Activated CD4-positive, CD25-positive, alpha-beta regulatory T cell treated with anti-CD3 and anti-CD28 coated beads, Interleukin-2, amount 50 U/mL, for 16 hours (primary cell): ENCODE measurements at places on chromosomes 2 and 18.

DNA sequence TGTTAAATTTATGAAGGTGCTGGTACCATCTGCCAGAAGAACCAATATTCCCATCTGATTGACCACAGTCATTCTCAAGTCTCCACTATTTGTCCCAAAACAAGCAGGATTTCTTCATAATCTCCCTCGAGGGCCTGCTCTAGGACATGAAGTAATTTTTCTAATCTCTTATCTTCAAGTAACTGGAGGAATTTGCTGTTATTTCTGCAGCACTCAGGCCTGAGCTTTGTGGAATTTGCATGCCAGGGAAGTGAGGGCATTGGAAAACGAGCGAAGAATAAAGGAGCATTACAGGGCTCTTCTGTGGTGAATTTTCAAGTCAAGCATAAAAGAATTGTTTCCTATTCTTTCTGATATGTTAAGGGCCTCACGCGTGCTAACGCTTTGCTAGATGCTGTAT is 161.2 kb upstream of the EPAS1 start:
- no peak for DNase-seq

DNA sequence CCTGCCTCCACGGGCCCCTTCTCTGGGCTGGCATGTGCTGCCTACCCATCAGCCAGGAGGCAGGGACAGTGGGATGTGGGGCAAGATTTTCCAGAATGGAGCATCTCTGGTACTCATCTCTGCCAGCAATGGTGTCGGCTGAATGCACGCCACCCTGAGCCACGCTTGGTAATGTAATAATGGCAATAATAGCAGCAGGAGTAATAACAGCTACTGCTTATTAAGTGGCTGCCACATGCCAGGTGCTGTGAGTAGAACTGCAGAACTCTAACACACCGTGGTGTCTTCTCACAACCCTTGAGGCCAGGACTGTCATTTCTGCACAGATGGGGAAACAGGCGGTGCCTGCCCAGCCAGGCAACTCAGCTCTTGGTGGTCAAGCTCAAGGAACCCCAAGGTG is 113.6 kb downstream of the CELF4 start:
- DNase-seq: no peak

DNA sequence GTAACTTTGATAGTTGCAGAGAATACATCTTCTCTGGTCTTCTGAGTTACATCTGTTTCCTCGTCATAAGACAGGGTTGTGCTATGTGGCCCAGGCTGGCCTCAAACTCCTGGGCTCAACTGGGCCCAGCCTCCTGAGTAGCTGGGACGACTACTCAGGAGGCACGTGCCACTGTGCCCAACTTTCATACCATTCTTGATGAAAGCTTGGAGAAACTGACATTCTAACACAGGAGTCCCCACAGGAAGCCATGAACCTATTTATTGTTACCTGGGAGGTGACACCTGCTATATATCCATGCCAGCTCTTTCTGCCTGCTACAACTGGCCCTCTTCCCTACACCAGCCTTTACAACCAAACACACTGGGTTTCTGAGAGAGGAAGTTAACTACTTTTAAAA is 19.1 kb downstream of the EIF2AK3 start:
- DNase-seq: no peak

DNA sequence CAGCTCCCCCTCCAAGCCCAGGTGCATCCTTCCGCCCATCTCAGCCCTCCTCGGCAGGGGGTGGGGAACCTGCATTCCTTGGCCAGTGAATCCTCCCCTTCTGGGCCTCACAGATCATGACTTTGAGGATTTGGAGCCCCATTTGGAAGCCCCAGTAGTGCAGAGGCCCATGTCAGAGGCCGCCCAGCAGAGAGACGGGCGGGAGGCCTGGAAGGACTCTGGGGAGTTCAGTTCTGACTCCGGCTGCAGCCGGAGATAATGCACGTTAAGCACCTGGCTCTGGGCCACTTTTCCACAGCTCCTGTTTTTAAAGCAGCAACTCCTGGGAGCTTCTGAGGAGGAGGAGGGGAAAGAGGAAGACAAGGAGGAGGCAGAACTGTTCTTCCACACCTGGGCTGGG is 14.9 kb downstream of the ATOH8 start:
- DNase-seq: no peak

- no peak for DNase-seq
Measured at GRCh38 chr2:160931531-160931930, 228.7 kb upstream of the TANK start.

GRCh38 chr2:233486778-233487552 is 79.6 kb downstream of the USP40 start:
- no peak for DNase-seq

DNA sequence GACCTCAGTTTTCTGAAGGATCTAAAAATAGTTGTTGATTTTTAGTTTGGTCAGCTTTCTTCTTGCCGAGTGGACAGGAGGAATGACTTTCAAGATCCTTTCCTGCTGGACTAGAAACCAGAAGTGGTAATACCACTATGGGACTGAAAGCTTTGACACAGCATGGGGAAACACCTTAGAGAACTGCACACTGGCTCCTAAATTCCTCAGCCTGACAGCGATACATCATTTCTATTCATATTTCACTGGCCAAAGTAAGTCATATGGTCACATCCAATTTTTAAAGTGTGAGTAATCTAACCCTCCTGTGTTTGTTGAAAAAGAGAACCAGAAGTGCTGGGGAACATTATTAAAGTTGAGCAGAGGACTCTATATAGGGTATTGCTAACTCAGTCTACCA is 244.7 kb upstream of the MMADHC start:
- no peak for DNase-seq

DNA sequence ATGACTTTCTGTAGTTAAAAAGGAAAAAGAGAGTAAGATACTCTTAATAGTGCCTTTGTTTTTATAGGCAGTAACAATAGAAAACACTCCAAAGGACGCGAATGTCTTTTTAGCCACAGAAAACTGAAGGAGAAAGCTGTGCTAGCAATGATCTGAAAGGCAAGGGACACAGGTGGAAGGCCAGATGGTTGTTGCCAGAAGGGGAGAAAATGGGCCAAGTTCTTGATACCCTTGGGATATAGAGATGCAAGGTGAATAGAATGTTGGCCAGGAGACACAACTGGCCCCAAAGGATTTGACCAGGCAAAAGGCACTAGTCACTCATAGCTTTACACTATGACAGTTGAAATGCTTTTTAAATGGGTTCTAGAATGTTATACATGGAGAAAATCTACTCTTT is 180.0 kb downstream of the NRXN1 start:
- DNase-seq: no peak

- no peak for DNase-seq
Measured at GRCh38 chr2:113692698-113693428, 63.6 kb downstream of the SLC35F5 start.

- no peak for DNase-seq
Measured at GRCh38 chr2:67037655-67038054, 359.5 kb upstream of the ETAA1 start.

- DNase-seq: no peak
Measured at GRCh38 chr18:6682437-6683111, 46.9 kb upstream of the ARHGAP28 start.

DNA sequence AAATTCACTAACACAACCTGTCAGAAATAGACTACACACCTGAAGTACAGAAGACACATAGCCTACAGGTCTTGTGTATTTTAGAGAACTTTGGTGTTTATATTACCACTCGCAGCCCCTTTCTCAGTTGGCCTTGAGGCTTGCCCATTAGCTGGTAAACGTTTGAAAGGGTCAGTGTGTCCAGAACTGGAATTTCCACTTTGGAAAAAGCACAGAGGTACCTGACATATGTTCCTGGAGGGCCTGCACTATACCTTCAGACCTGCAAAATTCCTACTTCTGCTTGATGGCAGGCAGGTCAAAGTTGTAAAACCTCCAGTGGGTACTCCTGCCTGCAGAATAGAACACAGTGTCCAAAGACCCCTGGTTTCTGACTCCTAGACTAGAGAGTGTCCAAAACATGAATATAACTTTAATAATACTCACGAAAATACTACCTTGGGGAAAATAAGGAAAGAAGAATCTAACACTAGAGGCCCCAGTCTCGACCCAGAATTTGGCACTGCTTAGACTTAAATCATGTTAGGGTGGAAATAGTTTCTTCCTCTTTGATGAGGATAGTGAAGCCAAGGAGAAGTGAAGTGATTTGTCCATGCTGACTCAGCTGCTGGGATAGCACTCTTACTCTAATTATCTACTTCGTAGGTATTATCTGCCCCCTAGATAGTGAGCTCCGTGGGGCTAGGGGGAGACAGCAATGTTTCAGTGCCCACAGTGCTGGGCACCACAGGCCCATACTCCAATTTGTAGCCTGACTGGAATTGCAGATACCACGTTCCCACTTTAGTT is 2.8 kb downstream of the KCTD1 start:
- no peak for DNase-seq

DNA sequence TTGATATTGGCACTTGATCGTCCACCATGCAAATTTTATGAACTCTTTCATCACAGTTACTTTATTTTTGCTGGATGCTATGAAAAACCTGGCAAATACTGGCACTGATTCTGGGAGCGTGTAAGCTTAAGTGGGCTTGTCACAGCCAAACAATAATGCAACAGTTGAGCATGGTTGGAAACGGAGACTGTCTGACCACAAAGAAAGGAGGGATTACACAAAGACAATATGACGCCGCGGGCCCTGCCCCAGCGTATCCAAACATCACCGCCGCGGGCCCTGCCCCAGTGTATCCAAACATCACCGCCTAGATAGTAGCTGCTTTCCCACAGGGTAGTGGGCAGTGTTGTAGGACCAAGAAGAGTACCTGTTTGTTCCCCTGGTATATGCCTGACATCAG is 135.9 kb downstream of the PRPF40A start:
- no peak for DNase-seq

- DNase-seq: no peak
Measured at GRCh38 chr2:144411473-144411872, 108.4 kb downstream of the ZEB2 start.

- no peak for DNase-seq
Measured at GRCh38 chr2:184394642-184395041, 203.7 kb upstream of the ZNF804A start.

DNA sequence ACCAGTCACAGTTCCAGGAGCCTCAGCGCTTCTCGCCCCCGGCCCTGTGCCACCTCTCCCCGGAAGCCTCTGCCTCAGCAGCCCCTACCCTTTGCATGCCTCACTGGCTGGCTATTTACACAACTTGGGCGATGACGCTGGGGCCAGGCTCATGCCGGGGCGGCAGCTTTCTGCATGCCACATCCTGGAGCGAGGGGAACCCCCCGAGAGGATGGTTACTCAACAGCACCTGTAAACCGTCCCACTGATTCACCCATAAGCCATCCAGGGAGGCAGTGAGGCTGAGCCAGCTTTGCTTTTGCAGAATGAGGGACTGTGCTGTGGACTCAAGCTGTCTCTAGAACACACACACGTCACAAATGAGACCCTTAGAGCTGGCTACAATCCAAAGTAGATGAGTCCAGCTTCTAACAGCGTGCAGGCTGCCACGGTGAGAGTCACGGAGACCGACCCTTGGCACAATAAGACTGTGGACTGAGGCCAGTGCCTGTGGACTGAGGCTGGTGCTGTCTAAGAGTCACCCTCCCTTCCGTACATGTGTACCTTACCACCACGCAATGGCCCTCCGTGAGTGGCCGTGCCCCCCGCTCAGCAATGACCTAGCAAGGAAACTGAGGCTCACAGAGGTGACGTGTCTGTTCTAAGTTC is 45.6 kb upstream of the ODC1 start:
- DNase-seq: peak; percentile 63

- DNase-seq: no peak
Measured at GRCh38 chr2:10216677-10217488, 85.8 kb upstream of the HPCAL1 start.

DNA sequence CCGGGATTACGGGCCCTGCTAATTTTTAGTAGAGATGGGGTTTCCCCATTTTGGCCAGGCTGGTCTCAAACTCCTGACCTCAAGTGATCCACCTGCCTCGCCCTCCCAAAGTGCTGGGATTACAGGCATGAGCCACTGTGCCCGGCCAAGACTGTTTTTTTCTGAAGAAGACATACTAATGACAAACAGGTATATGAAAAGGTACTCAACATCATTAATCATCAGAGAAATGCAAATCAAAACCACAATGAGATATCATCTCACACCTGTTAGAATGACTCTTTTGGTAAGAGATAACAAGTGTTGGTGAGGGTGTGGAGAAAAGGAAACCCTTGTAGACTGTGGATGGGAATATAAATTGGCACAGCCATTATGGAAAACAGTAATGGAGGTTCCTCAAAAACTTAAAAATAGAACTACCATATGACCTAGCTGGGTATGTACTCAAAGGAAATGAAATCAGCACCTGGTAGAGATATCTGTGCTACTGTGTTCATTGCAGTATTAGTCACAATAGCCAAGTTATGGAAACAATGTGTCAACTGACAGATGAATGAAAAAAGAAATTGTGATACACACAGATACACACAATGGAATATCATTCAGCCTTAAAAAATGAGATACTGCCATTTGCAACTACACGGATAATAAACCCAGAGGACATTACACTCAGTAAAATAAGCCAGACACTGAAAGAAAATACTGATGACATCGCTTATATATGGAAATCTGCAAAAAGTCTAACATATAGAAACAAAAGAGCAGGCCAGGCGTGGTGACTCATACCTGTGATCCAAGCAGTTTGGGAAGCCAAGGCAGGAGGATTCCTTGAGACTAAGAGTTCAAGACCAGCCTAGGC is 20.8 kb downstream of the SOS1 start:
- no peak for DNase-seq

DNA sequence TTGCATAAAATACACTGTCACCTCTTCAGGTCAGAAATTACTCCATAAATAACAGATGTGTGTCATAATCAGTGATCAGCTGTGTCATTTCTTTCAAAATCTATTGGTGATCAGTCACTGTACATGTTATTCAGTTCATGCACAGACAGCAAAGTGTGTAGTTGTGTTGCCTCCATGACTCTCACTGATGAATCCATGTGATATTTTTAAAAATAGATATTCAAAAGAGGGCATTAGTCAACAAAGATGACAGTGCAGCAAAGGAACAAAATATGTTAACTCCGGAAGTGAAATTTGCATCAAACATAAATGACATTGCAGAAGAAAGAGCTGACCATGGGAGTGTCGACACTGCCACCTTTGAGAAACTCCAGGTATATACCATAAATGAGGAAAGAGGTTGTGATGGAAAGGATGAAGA is 17.1 kb upstream of the MCM6 start:
- DNase-seq: no peak

DNA sequence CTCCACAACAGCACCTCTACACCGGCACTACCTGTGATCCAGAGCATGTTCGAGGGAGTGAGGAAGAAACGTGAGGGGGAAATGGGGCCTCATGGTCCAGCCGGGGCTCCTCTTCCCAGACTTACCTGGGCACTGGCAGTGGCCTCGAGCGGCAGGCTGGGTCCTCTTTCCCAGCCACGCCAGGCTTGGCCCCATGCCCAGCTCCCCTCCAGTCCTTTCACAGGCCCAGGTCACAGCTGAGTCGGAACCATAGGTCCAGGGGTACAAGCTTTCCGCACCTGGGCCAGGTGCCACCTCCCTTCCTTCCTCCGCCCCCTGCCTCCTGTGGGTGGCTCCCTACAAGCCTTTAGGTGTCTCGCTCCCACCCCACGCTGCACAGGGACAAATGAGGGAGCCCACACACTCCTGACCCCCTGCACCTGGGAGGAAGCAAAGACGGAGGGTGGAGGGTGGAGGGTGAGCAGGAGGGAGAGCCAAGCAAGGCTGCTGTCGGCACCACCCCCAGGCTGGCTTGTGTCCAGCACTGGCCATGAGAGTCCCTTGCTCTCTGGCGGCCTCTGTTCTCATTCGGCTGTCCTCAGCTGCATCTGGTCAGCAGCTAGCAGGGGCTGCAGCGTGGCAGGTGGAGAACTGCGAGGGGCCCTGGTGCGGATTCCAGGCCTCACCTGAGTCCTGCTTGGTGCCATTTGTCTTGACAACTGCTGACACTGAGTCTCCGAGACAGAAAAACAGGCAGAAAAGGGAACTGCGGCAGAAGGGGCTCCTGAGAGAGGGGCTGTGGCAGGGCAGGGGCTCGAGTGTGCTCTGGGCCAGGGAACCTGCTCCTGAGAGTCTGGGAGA is 26.8 kb downstream of the ADRA2B start:
- no peak for DNase-seq
